ENCODE measurements at places on chromosomes 3 and 15.

GRCh38 chr3:182214416-182214815 lies 502.7 kb downstream of the SOX2 start:
- no peak for DNase-seq

GRCh38 chr3:24086617-24087404 lies 141.7 kb downstream of the NR1D2 start:
- DNase-seq: no peak

GRCh38 chr15:54722342-54722986 lies 474.3 kb downstream of the RSL24D1 start:
- DNase-seq: no peak

DNA sequence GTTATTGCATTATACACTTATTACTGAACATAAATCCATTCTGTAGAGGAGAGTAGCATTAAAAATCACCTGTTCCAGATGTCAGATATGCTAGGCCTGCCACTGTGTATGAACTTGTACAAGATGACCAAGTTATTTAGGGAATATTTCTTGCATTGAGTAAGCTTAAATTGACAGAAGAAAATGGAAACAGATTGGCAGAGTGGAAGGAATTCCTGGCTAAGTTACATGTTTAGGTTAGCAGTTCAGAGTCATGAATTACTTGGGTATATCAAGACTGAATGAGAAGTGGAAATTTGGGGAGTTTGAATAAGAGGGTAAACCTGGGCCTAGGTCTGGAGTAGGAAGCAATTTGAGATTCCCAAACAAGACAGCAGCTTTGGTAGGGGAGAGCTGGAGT lies 44.6 kb downstream of the ARHGAP31 start:
- no peak for DNase-seq

GRCh38 chr3:134317106-134317947 lies 56.9 kb downstream of the AMOTL2 start:
- DNase-seq: no peak

DNA sequence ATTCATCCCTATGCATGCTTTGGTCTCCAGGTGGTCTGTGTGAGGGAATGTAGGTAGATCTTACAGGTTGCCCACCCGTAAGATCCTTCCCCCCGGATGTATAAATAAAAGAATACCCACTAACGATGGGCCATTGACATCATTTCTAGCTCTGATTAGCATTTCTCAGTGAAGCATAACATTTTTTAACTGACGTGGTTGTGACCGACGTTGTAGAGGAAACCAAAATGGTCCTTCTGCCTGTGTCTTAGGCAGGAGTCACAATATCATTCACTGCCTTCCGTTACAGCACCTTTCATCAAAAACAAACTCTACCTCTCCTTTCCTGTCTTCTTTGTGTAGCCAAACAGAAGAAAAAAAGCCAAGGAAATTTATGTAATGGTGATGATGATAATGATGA lies 27.3 kb upstream of the UMPS start:
- no peak for DNase-seq

DNA sequence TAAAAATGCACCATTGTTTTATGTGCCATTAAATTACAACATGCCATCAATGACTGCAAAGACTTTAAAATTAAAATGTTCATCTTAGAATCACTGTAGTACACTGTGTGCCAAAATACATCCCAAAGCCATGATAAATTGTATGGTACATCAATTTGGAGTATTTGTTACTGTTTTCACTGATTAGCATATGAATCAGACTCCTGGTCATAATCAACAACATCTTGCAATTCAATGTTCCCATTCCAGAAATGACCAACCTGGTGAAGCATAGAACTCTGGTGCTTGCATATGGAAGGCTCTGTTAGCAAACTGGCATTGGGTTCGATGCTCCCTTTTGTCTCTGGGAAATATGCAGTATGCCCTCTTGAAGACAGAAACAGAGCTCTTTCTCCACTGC lies 22.5 kb downstream of the LYSMD2 start:
- DNase-seq: no peak

DNA sequence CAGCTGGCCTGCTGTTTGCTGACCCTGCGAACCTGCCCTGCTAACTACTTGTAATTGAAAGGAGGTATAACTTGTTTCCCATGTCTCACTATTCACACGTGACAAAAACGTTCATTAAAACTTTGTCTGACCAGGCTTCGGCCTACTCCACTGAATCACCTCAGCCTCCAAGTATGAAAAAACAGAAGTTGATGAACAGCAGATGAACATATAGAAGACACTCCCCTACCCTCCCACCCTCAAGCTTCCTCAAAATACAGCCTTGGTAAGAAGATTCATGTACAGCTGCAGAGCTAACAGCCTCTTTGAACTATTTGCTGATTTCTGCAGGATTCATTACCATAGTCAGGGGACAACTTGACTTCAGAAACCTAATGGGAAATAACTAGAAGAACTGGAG lies 10.7 kb downstream of the RBM15B start:
- no peak for DNase-seq

GRCh38 chr3:171807806-171808205 lies 2.5 kb downstream of the PLD1 start:
- DNase-seq: no peak

DNA sequence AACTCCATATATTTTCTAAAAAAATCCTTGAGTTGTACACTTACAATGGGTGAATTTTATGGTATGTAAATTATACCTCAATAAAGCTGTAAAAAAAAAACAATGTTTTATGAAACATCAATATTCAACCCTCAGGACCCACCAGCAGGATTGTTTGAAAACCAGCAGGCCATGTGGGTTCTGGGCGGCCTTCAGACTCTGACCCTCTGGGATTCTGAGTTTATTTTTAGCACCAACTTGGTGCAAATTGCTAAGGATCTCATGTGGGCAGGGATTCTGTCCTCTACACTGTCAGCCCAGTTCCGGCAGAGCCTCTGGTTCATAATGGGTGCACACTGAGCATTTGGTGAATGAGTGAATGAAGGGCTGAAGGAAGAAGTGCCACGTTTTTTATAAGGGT lies 24.2 kb upstream of the TSEN2 start:
- no peak for DNase-seq
